Urinary bladder (tissue), 4 donors: ENCODE measurements at places on chromosomes 16 and 17. TPM values are rescaled to one million over a fixed set of nuclear protein-coding genes. Genes with fewer than 3 reads are reported as not detected.

DNA sequence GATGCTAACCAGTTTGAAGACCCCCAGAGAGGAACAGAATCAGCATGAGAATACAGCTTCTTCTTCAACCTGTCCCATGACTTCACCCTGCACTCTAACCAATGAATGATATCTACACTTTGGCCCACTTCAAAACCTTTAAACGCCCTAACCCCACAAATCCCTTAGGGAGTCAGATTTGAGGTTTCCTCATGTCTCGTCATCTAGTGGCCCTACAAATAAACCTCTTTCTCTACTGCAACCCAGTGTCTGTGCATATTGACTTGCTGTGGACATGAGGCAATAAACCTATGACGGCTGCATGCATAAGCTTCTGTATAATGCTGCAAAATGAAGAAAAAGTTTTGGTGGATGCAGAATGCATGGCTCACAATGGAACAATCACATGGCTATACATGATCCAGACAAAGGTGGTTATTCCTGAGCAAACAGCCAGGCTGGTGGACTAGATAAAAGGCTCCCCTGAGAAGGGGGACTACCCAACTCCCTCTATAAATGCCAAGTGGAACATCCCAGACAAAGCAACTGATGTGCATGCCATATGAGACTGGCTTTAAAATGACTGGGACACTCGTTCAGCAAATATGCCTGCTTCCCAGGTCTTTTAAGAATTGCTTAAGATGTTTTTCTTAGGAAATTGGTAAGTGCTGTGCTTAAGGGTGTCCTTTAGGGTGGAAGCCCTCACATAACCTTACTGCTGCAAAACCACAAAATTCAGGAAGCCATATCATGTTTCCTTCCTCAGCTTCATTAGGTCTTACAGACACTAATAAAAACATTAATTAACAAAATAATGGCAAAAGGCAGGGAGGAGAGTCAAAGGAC is 12.2 kb downstream of the N4BP1 start:
- no peak for DNase-seq

- no peak for DNase-seq
Observed at GRCh38 chr17:50259477-50260324, 14.6 kb upstream of the TMEM92 start.

- DNase-seq = no peak
Observed at GRCh38 chr17:15261802-15262290, 3.3 kb downstream of the PMP22 start.

DNA sequence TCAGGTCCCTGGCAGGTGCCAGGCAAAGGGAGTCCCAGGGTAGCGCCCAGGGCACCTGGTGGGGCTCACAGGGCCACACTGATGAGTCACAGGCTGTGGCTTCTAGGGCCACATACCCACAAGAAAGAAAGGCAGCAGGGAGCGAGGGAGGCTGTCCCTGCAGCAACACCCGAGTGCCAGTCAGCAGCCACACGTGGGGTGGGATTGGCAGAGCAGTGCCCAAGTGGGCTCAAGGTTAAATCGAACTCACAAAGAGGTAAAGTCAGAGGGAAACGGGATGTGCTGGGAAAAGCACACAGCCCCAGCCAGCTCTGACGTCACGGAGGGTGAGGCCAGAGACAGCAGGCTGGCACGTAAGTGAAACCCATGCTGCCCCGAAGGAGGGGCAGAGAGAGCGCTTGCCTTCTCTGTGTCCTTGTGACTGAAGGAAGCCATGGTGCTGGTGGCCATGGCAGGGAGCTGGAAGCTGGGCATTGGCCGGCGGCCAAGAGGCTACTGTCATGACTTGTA is 33.8 kb downstream of the FA2H start:
- DNase-seq = no peak

DNA sequence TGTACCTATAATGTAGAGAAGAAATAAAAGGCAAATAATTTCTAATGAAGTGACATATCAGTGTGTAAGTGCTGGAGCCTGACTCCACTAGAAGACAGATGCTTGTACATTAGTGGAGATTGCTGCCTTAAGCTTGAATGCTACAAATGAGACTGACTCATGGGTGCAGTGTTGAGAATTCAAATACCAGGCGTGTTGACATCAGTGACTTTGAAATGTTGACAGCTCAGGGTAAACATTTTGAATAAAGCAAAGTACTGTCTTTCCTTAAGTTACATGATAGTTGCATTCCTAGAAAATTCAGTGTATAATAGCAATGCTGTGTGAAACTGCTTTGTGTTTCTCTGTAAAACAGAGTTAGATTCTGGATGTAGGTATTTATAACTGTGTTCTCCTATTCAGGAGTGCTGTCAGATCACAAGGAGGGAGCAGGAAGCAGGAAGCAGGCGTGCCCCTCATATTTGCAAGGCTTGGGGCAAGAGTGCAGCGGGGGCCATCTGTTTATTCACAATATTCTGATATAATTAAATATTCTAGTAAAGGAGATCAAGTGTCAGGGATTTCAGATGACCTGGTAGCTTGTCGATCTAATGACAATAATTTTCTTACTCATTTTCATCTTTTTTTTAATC is 119.0 kb downstream of the SPECC1 start:
- no peak for DNase-seq

DNA sequence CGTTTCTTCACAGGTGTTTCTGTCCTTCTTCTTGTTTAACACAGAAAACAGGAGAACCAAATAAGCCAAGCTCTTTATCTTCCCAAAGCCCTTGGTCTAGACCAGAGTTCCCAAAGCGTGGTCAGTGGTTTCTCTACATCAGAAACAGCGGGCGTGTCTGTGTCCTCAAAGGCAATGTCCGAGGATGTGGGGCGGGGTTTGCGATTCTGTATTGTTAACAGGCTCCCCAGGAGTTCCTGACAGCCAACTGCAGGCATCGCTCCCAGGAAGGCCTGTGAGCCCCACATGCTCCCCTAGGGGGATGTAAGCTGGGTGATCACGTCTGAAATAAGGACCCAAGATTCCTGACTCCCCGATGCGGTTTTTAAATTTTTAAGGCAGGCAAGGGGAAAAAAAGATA is 28.4 kb upstream of the SLC25A19 start:
- no peak for DNase-seq

DNA sequence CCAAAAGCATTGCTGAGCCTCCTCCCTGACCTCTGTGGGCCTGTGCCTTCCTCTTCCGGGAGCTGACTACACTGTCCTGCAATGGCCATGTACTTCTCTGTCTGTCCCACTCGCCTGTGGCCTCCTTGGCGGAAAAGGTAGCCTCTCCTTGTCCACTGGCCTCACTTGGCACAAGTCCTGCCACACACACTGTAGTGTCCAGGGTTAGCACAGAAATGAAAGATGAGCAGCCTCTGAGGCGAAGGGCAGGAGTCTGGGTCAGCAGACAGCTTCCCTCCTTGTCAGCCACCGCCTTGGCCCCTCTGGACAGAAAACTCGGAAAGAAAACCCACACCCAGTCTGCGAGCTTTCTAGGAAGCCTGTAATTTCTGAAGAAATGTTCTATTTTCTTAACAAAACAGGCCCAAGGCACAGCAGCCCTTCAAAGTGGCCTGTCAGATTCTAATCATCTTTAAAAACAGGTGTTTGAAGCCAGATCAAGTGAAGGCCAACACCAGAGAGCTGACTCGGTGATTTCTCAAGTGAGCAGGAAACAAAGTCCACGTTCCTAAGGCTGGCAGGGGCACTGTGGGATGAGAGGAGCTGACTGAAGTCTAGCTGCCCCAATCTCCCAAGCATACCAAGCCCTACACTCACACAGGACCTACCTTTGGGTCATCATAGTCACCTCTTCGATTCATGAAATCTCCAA is 67.2 kb downstream of the GTF3C1 start:
- no peak for DNase-seq

DNA sequence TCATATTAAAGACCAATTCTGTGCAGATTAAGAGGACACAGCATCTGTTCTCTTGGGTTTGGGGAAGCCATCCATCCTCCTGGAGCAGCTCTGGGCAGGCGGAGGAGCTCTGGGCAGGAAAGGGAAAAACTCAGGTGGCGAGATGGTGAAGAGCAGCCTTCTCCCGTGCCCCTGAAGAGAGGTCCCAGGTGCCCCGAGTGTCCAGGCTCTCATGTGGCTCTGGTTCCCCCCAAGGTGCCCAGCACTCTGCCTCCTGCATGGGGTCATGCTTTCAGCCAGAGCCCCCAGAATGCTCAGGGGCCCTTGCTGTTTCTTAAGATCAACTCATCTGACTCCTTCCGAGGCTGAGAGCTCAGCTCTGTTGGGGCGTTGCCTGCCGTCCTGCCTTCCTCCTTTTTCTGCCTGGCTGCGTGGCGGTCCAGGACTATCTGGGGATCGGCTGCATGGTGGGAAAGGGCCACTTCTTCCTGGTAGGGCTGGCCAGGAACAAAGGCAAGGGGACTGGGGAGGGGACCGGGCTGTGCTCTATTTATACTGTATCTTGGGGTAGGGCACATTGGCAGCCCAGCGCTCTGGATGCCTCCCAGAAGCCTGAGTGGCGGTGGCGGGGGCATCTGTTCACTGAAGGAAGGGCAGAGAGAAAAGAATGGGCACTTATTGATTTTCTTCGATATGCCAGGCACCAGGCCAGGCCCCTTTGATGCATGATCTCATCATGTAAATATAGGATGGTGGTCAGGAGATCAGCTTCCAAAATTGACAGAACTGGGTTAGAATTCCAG is 103.2 kb upstream of the SDK2 start:
- DNase-seq = no peak

DNA sequence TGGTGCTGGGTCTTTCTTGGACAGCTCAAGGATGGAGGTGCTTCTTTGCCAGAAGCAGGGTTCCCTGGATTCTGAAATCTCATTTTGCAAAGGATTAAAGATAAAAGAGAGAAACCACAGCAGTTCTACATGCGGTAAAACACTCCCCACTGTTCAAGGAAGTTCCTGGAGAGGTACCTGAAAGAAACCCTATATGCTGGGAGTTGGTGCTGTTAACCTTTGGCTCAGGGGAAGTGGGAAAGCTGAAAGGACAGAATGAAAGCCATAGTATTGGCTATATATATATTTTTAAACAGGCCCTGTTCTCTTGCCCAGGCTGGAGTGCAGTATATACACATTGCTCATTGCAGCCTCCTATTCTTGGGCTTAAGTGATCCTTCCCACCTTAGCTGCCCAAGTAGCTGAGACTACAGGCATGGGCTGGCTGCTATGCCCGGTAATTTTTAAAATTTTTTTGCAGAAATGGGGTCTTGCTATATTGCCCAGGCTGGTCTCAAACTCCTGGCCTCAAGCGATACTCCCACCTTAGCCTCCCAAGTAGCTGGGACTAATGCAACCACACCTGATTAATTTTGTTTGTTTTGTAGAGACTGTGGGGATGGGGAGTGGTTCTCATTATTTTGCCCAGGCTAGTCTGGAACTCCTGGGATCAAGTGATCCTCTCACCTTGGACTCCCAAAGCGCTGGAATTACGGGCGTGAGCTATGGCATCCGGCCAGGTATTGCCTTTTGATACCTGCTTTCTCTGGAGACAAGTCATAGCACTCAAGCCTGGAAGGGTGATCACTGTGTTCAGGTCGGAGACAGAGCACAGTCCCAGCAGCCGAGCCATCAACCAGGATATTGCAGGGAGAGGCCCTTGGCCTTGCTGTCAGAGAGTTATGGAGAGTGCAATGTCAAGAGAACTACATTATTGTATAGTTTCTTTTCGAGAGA is 55.2 kb downstream of the MSI2 start:
- DNase-seq = no peak

GRCh38 chr17:82215095-82215971 is 2.7 kb upstream of the CCDC57 start:
- DNase-seq = no peak

DNA sequence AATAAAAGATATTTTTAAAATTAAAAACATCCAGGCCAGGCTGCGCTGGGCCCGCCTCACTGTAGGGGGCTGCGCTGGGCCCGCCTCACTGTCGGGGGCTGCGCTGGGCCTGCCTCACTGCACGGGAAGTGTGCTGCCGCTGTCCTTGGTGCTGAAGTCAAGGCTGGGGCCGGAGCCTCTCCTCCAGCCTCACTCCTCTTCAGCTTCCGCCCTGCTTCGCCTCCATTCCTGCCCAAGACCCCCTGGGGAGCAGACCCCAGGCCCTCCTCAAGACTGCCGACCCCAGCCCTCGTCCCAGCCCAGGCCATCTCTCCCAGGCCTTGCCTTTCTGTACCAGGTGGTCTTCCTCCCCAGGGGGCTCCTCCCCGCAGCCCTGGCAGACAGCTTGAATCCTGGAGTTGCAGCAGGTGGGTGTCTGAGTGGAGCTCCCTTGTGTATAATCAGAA is 26.2 kb downstream of the ENDOV start:
- DNase-seq = no peak

DNA sequence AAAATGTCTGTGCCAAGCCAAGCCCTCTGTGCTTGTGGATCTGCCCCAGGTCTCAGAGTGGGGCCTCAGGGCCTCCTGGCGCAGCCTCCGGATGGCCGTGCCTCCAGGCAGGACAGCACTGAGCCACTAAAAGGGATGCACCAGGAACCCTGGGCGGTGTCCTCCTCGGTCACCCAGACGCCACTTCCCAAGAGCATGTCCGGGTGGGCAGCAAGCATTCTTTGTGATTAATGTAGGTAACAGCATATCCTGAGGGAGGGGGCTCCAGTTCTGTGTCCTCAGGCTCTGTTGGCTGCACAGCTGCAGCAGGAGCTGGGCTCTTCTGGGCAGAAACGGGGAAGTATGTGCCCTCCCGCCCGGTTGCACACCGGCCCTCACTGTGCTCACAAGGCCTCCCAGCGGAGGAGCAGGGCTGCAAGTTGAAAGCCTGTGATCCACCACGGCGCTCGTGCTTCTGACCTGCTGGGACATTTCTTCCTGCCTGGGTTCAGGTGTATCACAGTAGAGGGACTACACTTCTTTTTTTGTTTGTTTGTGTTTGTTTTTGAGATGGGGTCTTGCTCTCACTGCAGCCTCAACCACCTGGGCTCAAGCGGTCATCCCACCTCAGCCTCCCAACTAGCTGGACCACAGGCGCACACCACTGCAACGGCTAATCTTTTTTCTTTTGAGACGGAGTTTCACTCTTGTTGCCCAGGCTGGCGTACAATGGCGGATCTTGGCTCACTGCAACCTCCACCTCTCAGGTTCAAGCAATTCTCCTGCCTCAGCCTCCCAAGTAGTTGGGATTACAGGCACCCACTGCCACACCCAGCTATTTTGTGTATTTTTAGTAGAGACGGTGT is 37.9 kb upstream of the CHMP6 start:
- DNase-seq = no peak

- DNase-seq = peak; percentile 5
Observed at GRCh38 chr16:88561485-88562359, 8.5 kb upstream of the ZC3H18 start.

DNA sequence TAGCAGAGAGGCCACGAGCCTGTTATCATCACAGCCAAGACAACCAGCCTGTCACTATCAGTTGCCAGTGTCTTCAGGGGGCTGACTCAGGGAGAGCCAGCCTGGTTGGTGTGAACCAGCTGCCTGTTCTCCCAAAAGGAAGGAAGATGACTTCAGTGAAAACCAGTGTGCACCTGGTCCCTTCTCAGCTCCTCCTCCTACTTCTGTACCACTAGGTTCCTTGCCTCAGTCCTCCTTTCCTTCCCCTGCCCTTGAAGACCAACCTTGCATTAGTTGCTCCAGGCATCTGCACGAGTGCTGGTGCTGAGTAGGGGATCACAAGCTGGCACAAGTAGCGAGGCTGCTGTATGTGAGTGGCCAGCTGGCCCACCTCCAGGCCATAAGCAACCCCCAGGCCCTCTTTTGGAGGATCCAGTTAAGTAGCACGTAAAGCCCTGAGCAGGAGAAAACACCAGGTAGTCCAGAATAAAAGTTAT is 8.5 kb downstream of the TUBG1 start:
- no peak for DNase-seq

HEATR9 gene
- total RNA-seq = not detected

DPEP2NB gene
- not detected for total RNA-seq

IRX3 gene
- 1.3 TPM for total RNA-seq

TNFRSF17 gene
- total RNA-seq = not detected
